Suppressor macrophage (primary cell): ENCODE measurements at places on chromosomes 5 and 9.

DNA sequence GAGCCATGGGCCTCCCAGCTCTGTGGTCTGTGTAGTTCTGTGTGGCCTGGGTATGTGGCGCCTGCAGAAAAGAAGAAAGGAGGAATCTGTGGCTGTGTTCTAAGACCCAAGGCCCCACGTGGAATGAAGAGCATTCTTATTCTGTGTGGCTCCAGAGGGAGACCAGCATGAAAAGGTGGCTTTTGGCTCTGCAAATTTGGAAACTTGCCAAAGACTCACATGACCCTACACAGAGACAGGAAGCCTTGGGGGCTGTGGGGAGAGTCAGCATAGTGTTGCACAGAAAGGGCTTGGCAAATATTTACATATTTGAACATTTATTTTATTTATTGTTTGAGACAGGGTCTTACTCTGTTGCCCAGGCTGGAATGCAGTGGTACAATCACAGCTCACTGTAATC lies 193.3 kb downstream of the TMEM38B start:
- DNase-seq = peak; percentile 17

DNA sequence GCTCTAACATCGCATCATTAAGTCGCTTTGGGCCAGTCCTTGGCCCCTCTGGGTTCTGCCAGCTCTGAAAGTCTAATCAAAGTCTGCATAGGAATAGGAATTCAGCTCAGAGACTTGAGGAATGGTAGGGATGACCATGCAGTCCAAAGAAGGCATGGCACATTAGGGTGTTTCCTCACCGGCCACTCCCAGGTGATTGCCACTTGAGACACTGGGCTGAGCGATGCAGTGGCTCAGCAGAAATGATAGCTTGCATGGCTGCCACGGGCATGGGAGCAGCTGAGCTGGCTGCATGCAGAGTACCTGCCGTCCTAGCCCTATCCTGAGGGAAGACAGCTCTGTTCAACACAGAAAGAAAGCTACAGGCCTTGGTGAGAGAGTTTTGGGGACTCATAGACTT lies 28.8 kb downstream of the AFAP1L1 start:
- no peak for DNase-seq

GRCh38 chr9:14080959-14081542 lies 232.9 kb downstream of the NFIB start:
- DNase-seq = no peak

GRCh38 chr9:71783120-71783523 lies 14.8 kb upstream of the CEMIP2 start:
- no peak for DNase-seq

- peak; percentile 61 for DNase-seq
These were observed 24.9 kb downstream of the CNOT6 start for GRCh38 chr5:180519098-180519497.

DNA sequence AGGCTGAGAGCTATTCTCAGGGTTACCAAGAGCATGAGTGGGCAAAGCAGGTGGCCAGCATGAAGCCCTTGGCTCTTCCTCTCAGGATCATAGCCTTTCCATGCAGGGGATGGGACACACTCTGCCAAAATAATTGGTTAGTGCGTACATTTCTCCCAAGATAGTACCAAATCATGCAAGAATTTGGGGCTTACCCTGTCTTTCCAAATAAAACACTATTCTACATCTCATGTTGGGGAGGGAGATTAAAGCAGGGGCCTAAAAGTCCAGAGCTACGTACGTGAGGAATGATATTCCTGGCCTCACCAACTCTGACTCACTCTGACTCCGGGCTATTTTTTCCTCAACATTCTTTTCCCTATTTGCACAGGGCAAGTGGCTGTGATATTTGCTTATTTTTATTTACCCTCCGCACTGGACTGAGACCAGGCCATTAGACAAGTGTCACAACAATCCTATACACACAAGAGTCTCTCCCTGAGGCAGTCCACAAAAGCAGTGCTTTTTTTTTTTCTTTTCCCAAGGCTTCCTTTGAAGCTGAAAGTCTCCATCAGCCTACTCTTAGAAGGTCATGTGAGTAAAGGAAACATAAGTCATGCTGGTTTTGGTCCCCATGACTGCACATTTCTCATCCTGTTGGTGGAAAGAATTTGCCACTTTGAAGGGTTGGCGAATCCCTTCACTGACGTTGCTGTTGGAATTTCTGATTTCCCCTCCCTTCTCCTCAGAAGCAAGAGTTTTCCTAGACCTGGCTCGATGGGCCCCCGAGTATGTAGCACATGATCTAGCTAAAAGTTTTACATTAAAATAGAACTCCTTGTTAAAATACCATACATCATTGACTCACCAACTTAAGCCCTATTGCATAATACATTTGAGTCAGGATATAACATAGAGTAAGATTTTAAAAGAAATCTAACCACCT lies 40.0 kb downstream of the TMEM252 start:
- peak; percentile 19 for DNase-seq

- DNase-seq = no peak
These were observed 19.9 kb downstream of the URM1 start for GRCh38 chr9:128390813-128391711.

GRCh38 chr9:91481972-91482371 lies 58.3 kb upstream of the NFIL3 start:
- DNase-seq = no peak

DNA sequence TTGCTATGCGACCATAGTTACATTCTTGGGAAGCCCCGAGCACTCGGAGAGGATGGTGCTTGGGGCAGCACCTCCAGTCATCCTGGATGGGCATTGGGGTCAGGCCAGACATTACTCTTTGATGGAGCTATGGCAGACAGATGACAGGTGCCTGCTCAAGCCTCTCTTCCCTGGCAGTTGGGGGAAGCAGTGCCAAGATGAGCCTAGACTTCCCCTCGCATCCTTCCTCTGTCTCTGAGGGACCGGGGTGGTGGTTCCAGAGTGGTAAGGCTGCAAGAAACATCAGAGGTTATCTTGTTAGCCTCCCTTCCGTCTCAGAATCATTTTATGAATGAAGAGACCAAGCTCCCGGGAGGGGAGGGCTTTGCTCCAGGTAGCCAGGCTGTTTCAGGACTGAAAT lies 2.8 kb upstream of the HMCN2 start:
- DNase-seq = no peak
